NCI-H2227 treated with DMSO at 0.1 percent for 48 hours (cell line): ENCODE measurements at places on chromosomes 6 and 20.

- DNase-seq, result no peak
These were observed 163.6 kb downstream of the JARID2 start for GRCh38 chr6:15409301-15410125.

- no peak for DNase-seq
These were observed 22.8 kb upstream of the SRSF3 start for GRCh38 chr6:36571122-36572043.

DNA sequence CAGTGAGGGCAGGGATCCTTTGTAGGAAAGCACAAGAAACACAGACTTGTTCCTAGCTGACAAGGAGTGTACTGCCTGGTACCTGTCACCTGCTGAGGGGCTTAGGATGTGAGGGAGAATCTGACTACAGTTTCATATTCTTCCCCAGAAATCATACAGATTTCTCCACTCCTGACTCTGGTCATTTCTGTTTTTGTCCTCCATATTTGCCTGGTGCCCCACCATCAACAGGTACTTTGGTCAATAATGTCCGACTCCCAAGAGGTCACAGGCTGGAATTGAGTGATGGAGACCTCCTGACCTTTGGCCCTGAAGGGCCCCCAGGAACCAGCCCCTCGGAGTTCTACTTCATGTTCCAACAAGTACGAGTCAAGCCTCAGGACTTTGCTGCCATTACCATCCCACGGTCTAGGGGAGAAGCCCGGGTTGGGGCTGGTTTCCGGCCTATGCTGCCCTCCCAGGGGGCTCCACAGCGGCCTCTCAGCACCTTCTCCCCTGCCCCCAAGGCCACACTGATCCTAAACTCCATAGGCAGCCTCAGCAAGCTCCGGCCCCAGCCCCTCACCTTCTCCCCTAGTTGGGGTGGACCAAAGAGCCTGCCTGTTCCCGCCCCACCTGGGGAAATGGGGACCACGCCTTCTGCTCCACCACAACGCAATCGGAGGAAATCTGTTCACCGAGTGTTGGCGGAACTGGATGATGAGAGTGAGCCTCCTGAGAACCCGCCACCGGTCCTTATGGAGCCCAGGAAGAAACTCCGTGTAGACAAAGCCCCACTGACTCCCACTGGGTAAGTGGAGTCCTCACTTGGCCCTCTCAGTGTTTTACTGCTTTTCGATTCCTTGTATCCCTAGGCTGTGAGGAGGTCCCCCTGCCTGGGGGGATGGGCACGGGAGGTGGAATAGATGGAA is 3.1 kb downstream of the TCF19 start:
- DNase-seq, result no peak

DNA sequence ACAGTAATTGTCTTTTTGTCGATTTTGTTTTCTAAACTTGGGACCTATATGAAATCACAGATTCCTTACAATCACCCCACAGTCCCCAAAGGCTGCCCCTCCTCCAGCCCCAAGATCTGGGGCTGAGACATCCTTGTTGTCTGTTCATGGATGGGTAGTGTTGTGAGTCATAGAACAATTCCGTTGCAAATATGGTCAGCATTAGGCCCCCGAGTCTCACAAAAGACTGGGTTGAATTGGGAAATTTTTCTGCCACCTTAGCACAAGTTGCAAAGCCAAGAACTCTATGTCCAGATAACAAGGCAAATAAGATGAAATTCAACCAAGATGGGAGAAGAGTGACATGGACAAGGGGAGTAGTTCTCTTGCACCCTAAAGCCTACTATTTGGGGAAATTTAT is 10.5 kb upstream of the TAB2 start:
- no peak for DNase-seq
